ENCODE measurements at places on chromosomes 5 and 9. TPM values are rescaled to one million over a fixed set of nuclear protein-coding genes. Genes with fewer than 3 reads are reported as not detected.

PTGDS gene
- 15.9 TPM for total RNA-seq

CCDC183 gene
- 20.0 TPM for total RNA-seq

DNA sequence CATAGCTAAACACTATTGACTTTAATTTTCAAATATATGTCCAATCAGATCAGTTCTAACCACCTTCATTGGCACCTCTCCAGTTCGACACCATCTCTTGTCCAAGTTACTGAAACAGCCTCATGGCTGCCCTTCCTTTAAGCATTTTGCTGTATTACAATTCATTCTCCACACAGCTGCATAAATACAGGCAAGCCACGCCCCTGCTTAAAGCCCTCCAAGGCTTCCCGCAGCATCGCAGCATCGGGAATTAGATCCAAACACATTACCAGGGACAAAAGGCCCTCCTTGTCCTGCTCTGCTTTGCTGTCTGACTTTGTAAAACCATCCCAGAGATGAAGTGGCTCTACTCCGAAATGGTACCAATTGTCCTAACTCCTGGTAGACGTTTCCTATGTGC lies 75.1 kb upstream of the RAI14 start:
- no peak for DNase-seq

- no peak for DNase-seq
These were observed 226.5 kb downstream of the HSPA4 start for GRCh38 chr5:133278317-133278716.

- no peak for DNase-seq
These were observed 19.1 kb downstream of the GFI1B start for GRCh38 chr9:132997591-132997990.

- no peak for DNase-seq
These were observed 184.7 kb downstream of the HSPA4 start for GRCh38 chr5:133236541-133236951.
